ENCODE measurements at places on chromosomes 16 and 17.

GRCh38 chr16:17287166-17287800, 183.5 kb downstream of the XYLT1 start:
- no peak for DNase-seq

DNA sequence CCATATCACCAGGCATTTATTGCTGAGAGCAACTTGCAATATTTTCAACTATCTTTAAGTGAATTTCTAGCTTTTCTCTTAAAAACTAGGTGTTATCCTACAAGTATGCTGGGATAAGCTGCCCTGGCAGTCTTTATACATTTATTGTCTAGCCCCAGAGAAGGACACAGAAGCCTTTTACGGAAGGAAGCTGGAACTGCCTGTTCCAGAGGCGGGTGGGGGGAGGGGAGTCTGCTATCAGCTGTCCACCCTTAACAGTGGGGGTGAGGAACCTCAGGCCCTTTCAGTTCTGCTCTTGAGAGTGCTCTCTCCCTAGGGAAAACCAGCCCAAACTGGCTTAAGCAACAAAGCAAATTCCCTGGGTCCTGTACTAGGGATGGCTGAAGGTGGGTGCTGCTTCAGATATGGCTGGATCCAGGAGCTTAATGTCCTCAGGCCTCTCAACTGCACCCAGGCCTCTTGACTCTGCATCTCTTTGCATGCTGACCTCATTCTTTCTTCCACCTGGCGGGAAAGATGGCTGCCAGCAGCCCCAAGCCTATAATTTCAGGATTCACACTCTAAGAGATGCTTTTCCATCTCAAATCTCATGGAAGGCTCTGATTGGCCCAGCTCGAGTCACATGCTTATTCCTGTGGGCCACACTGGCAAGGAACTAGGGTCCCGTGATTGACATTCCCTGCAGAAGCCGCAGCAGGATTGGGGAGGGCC, 16.6 kb downstream of the NAGPA start:
- DNase-seq: no peak

DNA sequence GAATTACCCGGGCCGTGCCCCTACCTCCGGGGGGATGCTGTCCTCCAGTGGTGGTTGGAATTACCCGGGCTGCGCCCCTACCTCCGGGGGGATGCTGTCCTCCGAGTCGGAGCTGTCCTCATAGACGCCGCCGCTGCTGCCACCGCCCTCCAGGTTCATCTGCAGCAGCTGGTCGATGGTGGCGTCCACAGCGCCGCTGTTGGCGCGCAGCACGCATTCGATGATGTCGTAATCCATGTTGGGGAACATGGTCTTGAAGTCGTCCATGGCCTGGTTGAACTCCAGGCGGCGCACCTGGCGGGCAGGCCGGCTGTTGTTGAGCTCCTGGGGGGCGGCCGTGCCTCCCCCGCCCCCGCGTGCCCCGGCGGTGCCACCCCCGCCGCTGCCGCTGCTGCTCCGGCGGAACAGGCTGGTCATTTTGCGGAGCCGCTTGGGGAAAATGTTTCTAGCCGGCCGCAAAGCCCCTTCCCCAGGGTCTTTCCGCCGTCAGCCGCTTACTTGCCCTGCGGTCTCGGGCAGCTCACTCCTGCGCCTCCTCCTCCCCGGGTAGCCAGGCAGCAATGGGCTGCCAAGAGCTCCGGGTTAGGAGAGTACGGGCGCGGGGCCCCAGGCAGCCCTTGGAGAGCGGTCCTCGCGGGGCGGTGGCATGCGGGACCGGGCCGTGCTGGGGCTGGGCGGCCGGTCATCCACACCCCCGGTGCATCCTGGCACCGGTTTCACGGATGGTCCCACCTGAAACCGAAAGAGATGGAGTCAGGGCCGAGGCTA, 35.5 kb upstream of the MRPS23 start:
- no peak for DNase-seq

GRCh38 chr17:80804466-80804865, 187.2 kb upstream of the CHMP6 start:
- no peak for DNase-seq

- DNase-seq: no peak
These were observed 69.3 kb upstream of the TOB1 start for GRCh38 chr17:50935221-50935995.

DNA sequence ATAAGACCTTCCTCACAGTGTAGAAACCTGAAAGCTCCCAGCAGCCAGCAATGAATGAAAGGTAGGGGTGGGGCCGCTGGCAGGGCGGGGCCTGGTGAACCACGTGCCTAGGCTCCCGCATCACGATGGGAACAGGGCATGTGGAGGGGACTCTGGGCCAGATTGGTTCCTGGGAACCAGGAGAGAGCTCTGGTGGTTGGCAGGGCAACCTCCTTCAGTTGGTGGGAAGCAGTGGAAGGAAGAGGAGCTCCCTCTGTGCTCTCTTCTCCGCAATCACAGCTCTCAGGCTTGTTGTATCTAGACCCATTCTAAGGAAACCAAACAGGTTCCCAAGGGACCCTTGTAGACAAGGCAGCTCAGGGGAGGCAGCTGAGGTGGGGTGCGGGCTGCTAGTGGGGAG, 10.5 kb downstream of the GGA2 start:
- no peak for DNase-seq

GRCh38 chr16:54361246-54361645, 74.7 kb upstream of the IRX3 start:
- no peak for DNase-seq
